Gastroesophageal sphincter (tissue), 4 donors: ENCODE measurements at places on chromosomes 1 and 21.

DNA sequence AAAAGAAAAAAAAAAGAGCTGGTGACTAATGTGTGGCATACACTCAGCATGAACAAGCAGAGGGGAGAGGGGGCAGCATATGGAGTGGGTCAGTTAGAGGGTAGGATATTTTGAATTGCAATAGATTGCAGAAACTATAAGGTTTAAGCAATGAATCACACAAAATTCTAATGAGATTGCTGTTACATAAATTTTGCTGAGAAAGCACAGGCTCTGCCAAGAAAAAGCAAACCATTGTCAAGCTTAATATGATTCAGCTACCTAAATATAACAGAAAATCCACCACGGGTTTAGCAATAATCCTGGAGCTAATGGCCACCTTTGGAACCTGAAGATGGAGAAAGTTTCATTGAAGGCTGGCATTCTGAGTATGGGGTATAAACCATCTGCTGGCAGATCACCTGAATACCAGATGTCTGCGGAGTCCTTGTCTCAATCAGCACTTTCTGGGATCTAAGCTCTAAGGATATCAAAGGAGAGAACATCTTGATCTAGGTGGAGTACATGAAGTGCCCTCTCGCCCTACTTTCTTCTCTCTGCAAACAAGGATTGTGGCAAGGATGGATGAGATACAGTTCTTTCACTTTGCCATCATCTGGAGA, 30.3 kb upstream of the ANGPTL7 start:
- peak; percentile 58 for ATAC-seq

- ATAC-seq: peak; percentile 56
Measured at GRCh38 chr1:168513656-168514404, 30.0 kb downstream of the XCL2 start.

- ATAC-seq: no peak
Measured at GRCh38 chr1:207241164-207241934, 80.1 kb upstream of the CD55 start.

GRCh38 chr21:29175408-29176134, 45.1 kb downstream of the MAP3K7CL start:
- no peak for ATAC-seq

- no peak for ATAC-seq
Measured at GRCh38 chr1:19205403-19205802, 4.7 kb downstream of the UBR4 start.

- ATAC-seq: no peak
Measured at GRCh38 chr1:67771749-67772148, 61.5 kb downstream of the GNG12 start.

DNA sequence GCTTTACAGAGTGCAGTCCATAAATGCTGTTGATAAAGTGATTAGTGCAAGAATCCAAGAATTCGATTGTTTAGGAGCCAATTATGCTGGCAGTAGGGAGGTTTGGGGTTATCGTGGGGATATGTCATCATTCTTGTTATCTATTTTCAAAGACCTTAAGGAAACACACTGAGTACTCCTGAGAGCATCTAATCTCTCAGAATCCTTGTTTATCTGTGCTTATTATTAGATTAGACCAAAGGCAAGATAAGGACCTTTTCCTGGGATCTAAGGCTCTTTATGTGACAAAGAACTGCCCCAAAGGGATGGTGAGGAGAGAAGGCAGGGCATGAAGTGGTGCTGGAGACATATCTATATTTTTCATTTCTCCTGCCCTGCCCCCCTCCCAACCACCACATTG, 139.1 kb downstream of the TSEN15 start:
- peak; percentile 9 for ATAC-seq

- no peak for ATAC-seq
Measured at GRCh38 chr1:220227393-220227792, 44.9 kb downstream of the RAB3GAP2 start.

GRCh38 chr1:19457607-19458006, 27.7 kb downstream of the CAPZB start:
- peak; percentile 24 for ATAC-seq

GRCh38 chr1:206909883-206910318, 11.8 kb downstream of the FCMR start:
- peak; percentile 5 for ATAC-seq

DNA sequence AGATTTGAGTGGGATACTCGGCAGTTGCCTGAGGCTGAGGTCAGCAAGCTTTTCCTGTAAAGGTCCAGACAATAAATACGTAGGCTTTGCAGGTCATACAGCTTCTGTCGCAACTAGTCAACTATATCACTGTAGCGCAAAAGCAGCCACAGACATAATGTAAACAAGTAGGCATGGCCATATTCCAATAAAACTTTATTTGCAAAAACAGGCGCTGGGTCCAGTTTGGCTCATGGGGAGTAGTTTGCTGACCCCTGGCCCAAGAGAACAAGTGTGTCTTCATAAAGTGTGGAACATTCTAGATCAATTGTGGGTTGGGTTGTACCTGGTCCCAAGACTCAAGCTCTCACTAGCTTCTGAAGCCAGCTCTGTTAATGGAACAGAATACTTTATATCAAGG, 78.8 kb downstream of the MIS18A start:
- ATAC-seq: no peak

GRCh38 chr1:182235604-182235951, 156.0 kb downstream of the GLUL start:
- no peak for ATAC-seq

- ATAC-seq: no peak
Measured at GRCh38 chr1:25703041-25703440, 86.5 kb downstream of the MAN1C1 start.

DNA sequence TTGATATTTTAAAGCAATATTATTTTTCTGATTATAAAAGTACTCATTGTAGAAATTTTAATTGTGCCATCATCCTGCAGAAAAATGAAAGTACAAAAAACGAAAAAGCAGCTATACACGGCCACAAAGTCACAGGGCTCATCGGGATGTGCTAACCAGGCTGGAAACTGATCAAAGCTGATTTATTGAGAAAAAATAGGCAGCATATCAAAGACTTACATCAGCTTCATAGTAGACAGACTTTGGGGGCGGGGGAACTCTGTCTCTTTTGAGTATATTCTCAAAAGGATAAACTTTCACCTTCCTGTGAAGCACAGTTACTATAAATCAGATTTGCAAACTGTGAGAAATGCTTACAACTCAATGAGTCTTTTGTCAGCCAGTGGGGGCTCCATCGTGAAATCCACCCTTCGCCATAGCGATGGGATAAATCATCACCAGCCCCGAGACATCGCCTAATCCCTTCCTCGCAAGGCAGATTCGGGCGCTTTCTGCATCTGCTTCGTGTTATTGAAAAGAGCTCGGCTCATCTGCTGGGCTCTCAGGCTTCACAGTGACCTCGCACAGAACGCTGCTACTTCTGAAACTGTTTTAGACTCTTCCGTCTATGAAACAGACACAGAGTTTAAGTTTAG, 69.2 kb upstream of the ERG start:
- ATAC-seq: no peak

DNA sequence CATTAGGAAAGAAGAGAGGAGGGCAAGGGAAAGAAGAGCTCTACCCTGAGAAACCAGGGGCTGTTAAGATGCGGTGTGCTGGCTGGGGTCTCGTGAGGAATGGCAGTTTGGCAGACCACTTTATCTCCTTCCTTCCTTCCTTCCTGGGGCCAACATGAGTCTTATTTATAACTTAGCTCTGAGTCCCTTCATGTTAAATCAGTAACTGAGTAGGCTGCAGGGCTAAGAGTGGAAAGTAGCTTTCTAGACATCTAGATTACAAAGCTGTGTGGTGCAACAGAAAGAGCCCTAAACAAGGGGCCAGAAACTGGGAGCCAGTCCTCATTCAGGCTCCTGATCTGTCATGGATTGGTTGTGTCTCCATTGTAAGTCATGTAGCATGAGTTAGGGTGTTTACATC, 135.4 kb upstream of the DUSP10 start:
- ATAC-seq: no peak

GRCh38 chr1:12167493-12168429, 970 bp downstream of the TNFRSF1B start:
- ATAC-seq: no peak

GRCh38 chr21:44982558-44983250, 42.9 kb downstream of the SLX9 start:
- ATAC-seq: peak; percentile 22

GRCh38 chr1:178683291-178683690, 41.8 kb upstream of the RALGPS2 start:
- ATAC-seq: no peak
